AG08395 (cell line): ENCODE measurements at places on chromosomes 11 and 22.

GRCh38 chr11:106202935-106203620 lies 125.6 kb downstream of the AASDHPPT start:
- DNase-seq, result no peak

GRCh38 chr11:96293598-96294021 lies 49.4 kb downstream of the MAML2 start:
- peak; percentile 9 for DNase-seq

- DNase-seq, result no peak
Measured at GRCh38 chr11:133153031-133153430, 379.3 kb downstream of the OPCML start.

- DNase-seq, result no peak
Measured at GRCh38 chr11:102108734-102109440, 1.4 kb upstream of the YAP1 start.

DNA sequence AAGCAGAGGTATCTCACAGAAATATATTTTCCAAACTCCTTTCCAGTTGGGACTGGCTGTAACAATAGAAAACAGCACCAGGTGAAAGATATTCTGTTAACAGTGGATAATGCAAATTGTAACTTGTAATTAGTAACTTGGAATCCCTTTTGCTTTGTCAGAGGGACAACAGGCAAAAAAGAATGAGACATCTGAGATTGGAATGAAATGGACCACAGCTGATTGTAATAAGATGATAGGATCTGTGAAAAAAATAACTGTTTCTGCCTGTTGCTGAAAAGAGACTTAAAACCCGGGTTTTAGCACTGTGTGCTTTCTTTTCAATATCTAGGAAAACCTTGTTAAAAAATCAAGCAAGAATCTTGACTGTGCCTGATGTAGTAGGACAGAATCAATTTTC lies 655.7 kb downstream of the METTL15 start:
- DNase-seq, result peak; percentile 10

GRCh38 chr22:38040953-38041759 lies 16.0 kb upstream of the PICK1 start:
- no peak for DNase-seq

GRCh38 chr11:128210148-128210940 lies 377.0 kb downstream of the ETS1 start:
- peak; percentile 90 for DNase-seq

DNA sequence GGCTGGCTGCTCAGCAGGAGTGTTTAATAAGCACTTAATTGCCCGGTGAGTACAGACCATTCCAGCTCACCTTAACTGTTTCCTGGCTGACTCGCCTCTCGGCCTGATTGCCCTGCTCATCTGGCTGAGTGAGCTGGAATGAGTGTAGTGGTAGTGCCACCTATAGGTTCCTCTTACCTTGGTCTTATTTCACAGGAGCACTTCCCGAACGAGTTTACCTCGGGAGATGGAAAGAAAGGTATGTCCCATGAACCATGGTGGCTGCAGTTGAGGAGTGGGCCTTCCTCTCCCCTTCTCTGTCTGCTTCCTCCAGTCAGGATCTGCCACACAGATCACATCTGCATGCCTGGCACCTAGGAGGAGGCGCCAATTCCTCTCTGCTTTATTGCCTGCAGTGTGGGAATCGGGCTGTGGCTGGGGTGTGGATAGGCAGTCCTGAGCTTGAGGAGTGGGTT lies 26.7 kb downstream of the UPB1 start:
- peak; percentile 43 for DNase-seq

GRCh38 chr22:28198692-28199091 lies 279.6 kb upstream of the PITPNB start:
- no peak for DNase-seq

DNA sequence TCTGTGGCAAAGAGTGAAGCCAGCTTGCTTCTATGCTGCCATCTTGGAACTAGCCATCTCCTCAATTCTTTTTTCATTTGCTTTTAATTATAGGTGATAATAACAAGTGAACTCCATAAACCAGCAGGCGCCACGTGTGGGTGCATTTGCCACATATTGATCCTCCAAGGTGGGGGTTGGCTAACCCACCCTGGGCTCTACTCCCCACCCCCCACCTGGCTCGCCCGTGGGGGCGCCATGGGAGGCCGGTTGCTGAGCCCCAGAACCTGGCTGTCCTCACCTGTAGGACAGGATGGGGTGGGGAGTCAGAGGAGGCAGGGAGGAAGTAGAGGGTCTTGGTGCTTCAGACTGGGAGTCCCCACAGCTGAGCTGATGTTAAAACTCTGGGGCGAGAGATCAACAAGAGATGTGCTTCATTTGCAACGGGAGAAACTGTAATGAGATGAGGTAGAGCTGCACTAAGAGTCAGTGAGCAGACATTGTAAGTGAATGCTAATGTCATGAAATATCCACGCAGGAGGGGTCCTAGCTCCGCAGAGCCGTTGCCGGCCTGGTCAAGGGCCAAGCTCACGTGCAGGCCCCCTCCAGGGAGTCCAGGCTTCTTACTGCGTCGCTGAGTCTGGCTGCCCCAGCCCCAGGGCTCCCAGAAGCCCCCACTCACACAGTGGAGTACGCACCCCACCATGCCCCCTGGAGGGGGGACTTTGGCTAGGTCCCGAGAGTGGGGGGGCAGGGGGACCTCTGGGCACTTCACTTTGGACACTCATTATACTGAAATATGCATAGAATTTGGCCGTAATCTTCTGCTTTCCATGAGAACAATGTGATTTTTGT lies 59.4 kb downstream of the BRD1 start:
- no peak for DNase-seq

GRCh38 chr11:831118-831864 lies 1.5 kb upstream of the CD151 start:
- DNase-seq, result no peak

DNA sequence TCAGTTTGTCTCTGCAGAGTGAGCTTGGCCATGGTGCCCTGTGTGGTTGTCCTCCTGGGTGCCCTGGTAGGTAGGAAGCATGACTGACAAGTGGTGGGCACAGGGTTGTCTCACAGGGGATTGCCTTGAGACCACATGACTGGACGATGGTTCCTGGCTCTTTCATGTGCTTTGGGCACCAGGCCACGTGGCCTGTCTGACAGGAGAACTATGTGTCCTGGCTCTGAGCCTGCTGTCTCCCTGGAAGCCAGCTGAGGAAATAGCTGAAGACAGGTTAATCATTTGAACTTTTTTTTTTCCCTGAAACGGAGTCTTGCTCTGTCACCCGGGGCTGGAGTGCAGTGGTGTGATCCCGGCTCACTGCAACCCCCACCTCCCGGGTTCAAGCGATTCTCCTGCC lies 93.2 kb downstream of the LDLRAD3 start:
- peak; percentile 29 for DNase-seq

DNA sequence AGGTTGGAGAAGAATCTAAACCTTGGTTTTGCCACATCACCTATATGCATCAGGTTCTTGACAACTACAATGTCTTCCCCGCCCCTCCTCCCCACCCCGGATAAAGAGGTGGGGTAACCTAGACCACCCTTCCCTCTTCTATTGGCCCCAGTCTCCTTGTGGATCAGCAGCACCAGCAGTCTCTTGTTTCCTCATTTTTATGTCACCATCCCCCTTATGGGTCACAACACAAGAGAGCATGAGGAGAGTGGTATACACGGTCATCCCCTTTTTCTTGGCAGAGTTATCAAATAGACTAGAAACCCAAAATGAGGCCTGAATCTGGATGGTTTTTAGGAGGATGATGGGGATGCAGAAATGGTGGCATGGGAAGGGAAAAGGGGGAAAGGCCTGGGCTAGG lies 1.2 kb downstream of the MS4A4E start:
- DNase-seq, result no peak

DNA sequence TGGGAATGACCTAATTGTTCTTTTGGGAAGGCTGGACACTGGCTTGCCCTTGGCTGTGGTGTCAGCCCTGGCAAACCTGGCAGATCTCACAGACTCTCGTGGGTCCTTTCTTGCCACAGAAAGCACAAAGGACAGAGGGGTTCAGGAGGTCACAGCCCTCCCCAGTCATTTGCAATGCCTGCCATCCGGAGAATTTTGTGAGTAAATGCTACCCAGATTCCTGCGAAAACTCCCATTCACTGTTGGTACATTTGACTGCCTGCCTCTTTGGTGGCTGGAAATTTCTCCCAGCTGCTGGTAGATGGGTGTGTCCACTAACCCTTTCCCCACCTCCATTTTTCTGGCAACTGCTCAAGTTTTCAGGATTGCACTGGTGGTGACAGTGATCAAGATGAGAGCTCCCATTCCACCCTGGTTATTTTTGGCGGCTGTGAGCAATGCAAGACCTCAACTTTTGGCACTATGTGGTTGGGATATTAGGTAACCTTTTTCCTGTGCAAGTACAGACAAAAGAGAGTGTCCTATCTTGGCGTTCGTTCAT lies 155.7 kb downstream of the NAV2 start:
- peak; percentile 84 for DNase-seq

GRCh38 chr11:111310723-111311122 lies 12.4 kb downstream of the POU2AF3 start:
- DNase-seq, result no peak

DNA sequence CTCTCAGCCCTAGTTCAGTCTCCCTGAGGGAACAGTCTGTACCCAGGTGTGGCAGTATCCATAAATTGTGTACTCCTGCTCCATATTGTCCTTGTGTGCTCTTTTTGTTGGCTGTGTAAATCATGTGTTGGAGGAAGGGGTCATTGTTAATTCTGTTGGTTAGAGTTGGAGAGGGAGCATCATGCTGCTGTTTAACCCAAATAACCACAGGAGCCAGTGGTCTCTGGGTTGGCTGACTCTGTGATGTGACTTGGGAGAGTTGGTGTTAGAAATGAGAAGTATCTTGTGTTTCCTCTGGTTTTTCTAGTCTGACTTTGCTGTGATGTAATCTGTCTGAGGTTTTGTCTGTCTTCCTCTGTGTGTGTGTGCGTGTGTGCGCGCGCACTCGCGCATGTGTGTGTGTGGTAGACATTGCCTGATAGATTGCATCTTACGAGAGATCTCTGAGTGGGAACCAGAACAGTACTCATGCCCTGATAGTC lies 30.5 kb downstream of the CTNND1 start:
- no peak for DNase-seq

- no peak for DNase-seq
Measured at GRCh38 chr11:113234888-113235287, 79.5 kb upstream of the TTC12 start.

DNA sequence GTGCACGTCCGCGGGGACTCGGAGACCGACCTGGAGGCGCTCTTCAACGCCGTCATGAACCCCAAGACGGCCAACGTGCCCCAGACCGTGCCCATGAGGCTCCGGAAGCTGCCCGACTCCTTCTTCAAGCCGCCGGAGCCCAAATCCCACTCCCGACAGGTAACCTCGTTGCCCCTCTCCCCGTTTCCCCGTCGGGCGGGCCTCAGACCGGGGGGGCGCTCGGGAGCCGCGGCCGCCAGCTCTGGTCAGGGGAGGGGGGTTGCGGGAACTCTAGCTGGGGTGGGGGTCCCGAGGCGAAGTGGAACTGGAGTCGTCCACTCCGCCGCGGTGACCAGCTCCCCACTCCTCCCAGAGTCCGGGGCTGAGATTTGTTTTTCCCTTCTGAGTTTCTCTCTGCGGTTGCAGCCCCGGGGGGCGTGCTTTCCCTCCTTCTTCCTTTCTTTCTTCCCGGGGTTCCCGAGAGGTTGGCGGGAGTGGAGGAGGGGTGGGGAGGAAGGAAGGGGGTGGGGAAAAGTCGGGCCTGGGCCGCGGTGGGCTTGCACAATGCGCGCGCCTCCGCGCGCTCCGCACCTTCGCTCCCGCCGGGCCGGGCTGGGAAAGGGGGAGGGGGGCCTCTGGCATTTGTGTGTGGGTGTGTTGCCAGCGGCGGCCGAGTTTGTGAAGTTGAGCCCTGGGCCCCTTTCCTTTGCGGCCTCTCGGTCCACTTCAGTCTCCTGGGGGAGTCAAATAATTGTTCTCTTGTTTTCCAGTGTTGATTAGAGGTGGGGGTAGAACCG lies 952 bp downstream of the YAP1 start:
- peak; percentile 70 for DNase-seq

DNA sequence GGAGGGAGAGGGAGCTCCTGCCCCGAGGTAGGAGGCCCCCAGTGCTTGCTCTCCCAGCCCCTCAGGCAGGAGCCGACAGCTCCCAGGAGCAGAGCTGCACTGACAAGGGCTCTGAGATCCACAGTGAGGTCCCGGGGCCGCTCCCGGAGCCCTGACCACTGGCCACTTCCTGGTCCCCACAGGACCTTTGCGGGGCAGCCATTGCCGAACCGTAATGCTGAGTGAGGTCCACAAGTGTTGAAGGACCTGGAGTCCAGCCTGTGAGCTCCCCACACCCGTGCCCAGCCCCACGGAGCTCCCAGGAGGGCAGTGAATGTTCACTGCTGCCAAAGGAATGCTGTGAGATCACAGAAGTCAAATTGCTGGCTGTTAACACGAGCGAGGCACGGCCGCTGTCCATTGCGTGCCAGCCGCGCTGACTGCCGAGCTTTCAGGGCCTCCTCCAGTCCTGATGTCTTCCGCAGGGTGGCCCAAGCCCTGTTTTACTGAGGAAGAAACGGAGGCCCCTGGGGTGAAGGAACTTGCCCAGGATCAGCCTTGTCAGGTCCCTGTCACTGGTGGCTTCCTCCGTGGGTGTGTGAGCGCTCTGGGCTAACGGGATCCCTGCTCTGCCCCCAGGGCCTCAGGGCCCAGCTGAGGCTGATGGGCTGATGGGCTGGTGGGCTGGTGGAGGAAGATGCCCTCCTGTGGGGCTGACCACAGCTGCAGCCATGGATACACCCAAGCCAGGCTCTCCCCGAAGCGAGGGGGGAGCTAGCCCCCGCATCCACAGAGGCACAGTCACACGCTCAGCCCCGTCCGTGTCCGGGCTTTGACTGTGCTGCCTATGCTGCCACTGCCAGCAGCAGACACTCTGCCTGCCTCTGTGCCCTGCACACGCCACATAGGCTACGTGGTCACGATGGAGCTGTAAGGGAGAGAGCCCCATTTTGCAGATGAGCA lies 70.8 kb downstream of the WNT7B start:
- peak; percentile 80 for DNase-seq

DNA sequence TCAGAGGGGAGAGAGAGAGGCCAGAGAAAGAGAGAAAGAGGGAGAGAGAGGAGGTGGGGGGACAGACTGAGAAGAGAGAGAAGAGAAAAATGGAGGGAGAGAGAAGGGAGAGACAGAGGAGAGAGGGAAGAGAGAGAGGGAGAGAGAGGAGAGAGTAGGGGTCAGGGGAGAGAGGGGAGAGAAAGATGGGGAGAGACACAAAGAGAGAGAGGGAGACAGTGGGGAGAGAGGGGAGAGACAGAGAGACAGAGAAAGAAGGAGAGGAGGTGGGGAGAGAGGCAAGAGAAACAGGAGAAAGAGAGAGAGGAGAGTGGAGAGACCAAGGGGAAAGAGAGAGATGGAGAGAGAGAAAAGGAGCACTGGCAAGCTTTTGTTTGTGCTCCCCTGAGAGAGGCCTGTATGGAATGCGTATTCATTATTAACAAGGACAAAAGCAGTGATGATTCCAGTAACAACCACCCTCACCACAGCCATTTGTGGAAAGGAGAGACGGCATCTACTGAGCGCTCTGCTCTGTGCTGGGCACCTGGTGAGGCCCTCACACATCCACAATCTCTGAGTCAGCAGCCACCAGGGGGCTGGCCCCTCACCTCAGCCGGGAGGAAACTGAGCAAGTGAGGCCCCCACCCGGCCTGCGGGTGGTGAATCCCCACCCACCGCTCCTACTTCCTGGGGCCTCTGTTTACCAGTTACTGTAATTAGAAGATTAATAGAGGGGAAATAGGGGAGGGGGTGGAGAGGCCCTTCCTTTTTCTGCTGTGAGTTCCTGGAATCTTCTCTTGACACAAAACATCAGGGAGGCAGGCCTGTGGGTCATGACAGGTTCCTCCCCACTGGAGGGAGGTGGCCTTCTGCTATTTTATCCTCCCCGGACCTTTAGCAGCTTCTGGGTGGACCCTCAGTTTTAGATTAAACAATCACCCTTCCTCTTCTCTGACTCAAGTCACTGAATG lies 14.6 kb upstream of the MIAT start:
- no peak for DNase-seq
